ENCODE measurements at places on chromosomes 6 and 20.

DNA sequence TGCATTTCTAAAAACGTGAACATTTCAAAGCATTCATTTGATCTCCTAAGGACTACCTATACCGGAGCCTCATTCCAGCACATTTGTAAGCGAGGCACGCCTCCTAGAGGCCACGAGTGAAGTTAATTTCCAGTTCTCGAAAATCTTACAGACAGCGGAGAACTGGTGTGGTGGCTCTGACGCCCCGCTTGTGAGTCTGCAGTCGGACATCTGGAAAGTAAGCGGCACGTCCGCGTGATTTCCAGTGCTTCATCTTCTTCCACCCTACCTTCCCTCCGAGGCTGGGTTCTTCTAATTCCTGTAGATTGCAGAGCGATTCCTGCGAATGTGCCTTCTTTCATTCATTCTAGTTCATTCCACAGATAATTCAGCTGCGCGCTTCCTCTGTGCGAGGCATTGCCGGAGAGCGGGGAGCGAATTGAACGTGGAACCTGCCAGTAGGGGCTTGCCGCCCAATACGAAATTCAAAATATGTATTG lies 810 bp upstream of the PRIM2 start:
- DNase-seq, result peak; percentile 69

- DNase-seq, result no peak
These were observed 22.7 kb downstream of the PCK1 start for GRCh38 chr20:57583289-57584257.

DNA sequence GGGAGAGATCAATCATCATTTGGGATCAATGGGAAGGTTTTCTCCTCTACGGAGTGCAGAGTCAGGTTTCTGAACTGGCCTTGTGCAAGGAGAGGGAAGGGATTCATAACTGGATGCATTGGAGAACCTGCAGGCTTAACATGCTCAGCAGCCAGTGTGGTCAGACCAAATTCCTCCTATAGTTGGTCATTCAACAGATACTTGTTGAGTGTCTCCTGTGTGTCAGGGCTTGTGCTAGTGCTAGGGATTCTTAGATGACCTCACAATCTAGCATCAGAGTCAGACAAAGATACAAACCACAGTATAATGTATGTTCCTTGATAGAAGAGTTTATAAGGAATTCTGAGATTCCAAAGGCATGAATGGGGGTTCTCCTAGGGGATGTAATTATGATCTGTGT lies 23.9 kb downstream of the RALY start:
- no peak for DNase-seq

GRCh38 chr6:160355001-160355400 lies 6.8 kb downstream of the SLC22A3 start:
- DNase-seq, result no peak

DNA sequence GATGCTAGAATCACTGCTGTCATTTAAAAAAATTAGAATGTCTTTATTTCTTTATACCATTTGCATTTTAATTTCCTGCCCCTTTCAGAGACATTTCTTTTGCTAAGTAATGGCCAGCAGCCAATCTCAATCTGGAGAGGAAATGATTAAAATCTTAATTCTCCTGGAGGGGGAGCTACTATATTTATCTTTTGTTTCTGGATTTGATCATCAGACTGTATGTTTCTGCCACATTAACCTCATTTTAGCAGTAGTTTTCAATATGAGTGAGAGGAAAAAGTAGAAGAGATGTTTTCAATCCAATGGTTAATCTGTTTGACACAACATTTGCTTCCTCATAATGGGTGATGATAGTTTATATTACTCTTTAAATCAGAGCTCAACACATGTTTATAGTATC lies 138.0 kb downstream of the FUT9 start:
- DNase-seq, result no peak

DNA sequence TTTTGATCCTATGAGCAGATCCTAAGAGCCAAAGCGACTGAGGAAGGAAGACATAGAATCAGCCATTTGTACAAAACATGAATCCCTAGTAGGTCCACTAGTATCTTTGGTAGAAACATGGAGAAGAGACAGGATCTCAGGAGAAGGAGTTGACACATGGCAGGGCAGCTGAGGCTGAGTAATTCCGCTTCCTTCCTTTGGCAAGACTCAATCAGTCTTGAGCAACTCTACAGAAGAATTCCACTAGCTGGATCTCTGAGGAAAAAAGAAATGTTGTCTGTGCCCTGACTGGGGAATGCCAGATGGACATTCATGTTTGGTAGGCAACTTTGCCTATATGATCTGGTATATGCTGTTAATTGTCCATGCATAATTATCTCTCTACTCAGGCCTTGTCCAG lies 35.3 kb downstream of the ESR1 start:
- no peak for DNase-seq

- no peak for DNase-seq
These were observed 11.8 kb upstream of the FERMT1 start for GRCh38 chr20:6134592-6134991.

DNA sequence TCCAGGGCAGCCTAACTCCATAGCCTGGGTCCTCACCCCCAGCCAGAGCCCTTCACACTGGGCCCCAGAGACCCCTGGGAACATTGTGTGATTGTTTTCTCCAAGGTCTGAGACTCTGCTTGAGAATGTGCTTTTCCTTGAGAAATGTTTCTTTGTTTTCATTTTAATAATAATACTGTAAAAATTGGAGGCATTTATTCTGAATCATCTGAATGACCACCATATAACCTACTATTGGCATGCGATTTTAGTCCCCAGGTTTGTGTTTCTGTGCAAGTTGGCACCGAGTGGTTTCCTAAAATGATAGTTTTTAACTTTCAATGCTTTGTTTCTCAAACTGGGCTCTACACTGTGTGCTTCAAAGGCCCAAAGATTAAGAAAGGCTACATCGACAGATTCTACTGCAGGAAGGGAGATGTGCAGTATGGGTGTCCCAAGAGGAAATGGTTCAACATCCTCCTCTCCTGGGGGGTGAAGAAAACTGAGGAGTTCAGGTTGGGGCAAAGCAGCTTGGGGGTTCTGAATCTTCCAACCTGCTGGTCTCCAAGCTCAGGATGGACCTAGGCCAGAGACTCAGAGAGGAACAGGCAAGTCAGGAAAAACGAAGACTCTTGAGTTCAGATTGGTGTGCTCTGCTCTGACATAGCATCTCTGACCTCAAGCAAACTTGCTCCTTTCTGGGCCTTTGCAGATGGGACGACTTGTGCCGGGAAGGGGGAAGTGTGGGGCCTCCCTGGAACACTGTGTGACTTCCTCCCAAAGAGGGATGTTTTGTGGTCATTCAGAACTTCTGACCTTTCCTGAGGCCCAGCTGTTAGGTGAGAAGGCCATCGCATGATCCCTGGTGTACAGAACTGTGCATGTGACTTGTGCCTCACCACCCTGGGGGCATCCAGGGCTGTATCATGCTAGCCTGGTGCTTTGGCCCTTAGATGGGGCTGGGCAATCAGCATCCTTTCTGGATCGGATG lies 31.0 kb downstream of the DAAM2 start:
- DNase-seq, result no peak

DNA sequence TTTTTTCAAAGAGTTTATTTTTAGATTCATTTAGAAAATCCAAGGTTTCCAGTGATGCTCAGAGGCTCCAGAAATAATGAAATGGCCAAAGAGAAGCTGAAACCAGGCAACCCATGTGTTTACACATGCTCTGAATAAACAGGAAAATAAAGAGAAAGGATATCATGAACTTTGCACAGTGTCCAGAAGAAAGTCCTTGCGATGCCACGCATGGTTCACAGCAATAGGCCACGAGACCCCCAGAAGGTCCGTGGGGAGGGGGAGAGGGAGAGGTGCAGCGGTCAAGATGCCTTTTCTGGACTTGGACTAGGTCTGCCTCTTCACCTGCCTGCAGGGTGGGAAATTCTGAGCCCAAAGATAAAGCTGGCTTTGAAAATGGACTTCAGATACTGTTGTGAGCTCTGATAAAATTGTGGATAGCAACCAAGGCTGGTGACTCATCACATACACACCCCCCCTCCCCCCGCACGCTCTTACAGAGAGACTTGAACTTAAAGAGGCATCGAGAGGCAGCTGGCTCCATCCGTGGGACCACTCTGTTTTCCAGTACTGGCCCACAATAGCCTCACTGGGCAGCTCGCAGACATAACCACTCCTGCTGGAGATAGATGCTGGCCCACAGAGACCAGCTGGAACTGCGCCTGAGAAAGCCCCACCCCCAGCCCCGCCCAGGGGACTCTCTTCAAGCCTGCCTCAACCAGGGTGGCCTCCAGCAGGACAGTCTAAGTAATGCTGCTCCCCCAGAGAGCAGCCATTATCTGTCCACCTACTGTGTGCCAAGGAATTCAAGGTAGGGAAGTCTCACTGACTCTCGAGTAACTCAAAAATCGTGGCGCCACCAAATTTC lies 21.2 kb upstream of the NFATC2 start:
- no peak for DNase-seq

DNA sequence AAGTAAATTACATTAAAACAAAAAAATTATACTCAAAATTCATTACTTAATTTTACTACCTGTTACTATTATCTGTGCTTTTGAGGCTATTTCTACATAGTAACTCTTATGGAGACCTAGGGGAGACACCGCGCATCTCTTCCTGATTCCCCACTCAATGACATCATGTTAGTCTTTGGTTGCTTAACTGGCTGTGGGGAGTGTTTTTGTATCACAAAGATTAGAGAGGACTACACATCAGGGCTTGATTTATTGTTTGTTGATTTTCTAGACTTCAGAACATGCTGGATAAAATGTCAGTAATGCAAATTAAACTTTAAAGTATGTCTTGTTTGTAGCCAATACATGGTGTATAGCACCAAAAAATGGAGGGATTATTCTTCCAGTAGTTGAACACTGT lies 26.0 kb downstream of the SLC2A10 start:
- DNase-seq, result no peak

DNA sequence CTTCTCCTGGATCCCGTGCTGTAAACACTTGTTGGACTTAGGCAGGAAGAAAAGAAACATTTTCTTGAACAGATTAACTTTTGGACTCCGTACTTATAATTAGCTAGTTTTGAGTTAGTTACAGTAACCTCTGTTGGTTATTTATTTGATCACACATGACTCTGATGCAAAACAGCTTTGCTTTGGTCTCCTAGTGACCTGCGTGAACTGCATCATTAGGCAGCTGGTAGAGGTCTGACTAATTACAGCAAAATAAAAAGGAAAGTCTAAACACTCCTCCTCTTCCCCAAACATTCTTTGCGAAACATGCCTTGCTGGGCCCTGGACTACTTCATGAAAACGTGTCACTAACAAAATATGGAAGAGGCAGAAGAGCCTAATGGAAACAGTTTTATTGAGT lies 61.1 kb upstream of the ZFP64 start:
- no peak for DNase-seq

GRCh38 chr20:17822039-17822438 lies 122.3 kb downstream of the BANF2 start:
- no peak for DNase-seq

DNA sequence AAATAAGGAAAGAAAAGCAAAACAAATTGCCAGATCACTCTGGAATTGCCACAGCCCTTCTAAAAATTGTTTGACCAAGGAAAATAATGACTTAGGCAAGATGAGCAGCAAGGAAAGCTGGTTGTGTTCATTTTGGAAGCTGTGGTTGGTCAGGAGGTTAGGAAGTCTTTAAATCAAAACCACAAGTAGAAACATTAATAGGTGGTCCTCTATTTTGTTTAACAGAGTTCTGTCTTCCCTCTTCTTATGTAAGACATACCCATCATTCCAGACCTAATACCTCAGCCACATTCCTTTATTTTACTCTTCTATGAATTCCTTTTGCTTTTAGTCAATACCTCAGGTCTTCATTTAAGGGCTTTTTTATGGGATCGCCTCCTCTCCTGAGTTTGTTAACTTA lies 422.2 kb upstream of the PLCB4 start:
- DNase-seq, result no peak

GRCh38 chr6:114989279-114989964 lies 646.6 kb upstream of the HS3ST5 start:
- DNase-seq, result no peak

- no peak for DNase-seq
These were observed 76.9 kb downstream of the SMOC2 start for GRCh38 chr6:168517742-168518347.

GRCh38 chr6:85453490-85453889 lies 3.6 kb downstream of the NT5E start:
- no peak for DNase-seq

DNA sequence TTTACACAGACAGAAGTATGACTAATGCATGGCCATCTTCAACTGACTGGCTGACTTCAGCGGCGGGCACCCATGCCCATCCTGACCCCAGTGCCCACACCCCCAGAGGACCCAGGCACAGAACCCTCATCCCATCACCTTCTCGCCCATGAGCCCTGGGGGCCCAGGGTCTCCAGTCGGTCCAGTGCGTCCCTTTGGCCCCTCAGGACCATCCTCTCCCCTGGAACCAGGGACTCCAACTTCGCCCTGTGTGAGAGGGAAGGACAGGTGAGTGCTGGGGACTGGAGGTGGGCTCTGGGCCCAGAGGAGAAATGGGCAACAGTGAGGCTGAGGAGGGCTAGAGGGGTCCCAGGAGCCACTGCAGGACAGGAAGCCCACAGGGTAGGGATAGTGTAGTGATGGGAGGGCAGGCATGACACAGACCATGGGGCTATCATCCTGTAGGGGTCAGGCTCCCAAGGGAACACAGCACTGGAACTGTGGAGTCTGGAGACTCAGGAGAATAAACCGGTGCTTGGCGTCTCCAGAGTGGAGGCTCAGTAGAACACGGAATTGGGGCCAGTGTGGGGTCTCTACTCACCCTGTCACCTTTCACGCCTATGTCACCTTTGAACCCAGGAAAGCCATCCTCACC lies 16.7 kb downstream of the COL11A2 start:
- DNase-seq, result no peak

DNA sequence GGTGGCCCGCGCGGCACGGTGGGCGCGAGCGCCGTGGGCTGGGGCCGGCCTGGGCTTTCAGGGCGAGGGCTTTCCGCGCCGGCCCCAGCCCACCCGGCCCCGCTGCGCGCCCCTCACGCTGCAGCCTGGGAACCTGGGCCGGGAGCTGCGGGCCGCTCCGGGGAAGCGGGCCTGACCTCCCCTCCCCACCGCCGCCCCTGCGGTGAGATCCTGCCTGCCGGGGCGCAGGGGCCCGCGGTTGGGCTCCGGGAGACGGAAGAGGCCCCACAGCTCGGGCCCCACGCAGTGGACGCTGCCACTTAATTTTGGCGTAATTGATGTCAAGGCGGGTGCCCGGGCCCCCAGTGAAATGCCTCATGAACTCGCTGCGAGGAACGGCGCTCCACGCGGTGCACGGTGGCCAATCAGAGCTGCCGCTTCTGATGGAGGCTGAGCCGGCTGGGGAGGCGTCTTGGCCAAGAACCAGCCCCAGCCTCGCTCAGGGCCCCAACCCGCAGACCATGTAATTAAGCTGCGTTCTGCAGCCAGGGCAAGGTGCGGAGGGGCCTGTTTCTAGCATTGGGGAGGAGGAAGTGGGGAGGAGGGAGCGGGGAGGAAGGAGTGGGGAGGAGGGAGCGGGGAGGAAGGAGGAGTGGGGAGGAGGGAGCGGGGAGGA lies 96.1 kb upstream of the BHLHE23 start:
- no peak for DNase-seq

GRCh38 chr20:46998477-46999240 lies 104.0 kb downstream of the EYA2 start:
- peak; percentile 56 for DNase-seq

GRCh38 chr6:145427232-145427631 lies 308.1 kb downstream of the EPM2A start:
- no peak for DNase-seq

GRCh38 chr6:21845018-21845417 lies 251.5 kb downstream of the SOX4 start:
- no peak for DNase-seq

Measured in NT2/D1 (cell line).